ENCODE measurements at places on chromosomes 7 and 10.
A peak's percentile ranks its signal among the peaks of the same experiment; 100 is the strongest.

DNA sequence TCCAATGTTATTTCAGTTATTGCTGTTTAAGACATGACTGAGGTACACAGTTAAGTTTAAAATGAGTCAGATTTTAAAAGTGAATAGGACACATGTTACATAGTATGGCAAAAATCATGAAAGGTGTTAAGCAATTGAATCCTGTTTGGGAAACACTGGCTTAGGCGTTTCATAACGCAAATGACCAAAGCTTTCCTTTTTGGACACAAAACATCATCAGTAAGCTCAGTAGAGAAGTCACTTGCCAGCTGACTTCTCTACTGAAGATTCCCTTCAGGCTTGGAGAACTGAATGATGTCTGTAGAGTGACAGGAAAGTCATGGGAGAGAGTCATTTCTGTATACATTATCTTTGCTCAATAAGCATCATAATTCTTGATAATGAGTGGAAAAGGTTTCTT is 64.4 kb upstream of the RSBN1L start:
- no peak for DNase-seq

DNA sequence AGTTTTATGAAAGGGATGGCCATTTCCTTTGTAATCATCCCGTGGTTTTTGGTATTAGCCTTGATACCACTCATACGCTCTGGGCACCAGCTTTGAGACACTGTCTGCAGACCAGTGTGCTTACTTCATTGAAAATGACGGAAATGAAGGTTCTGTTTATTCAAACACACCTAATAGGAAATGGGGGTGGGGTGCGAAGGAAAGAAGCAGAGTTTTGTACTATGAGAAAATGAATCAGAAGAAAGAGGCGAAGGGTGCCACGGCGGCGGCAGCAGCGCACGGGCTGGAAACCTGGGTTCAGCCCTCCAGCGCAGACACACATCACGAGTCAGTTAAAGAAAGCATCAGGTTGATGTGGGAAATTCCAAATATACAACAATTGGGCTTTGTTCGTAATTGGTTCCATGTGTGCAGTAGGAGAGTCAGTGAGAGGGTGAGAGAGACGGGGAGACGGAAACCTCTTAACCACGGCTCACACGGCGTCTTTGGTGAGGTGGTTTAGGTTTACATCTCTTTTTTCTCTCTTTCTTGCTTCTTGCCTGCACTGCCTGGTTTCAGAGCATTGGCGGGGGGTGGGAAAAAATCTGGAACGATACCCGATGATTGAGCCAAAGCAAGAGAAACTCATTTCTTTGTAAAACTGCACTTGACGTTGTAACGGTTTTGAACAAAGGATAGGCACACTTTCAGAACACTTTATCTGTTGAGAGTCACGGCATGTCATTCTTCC is 321.2 kb downstream of the FRMD4A start:
- peak; percentile 60 for DNase-seq

- peak; percentile 38 for DNase-seq
These were observed 1.6 kb downstream of the PHTF2 start for GRCh38 chr7:77800158-77800557.

DNA sequence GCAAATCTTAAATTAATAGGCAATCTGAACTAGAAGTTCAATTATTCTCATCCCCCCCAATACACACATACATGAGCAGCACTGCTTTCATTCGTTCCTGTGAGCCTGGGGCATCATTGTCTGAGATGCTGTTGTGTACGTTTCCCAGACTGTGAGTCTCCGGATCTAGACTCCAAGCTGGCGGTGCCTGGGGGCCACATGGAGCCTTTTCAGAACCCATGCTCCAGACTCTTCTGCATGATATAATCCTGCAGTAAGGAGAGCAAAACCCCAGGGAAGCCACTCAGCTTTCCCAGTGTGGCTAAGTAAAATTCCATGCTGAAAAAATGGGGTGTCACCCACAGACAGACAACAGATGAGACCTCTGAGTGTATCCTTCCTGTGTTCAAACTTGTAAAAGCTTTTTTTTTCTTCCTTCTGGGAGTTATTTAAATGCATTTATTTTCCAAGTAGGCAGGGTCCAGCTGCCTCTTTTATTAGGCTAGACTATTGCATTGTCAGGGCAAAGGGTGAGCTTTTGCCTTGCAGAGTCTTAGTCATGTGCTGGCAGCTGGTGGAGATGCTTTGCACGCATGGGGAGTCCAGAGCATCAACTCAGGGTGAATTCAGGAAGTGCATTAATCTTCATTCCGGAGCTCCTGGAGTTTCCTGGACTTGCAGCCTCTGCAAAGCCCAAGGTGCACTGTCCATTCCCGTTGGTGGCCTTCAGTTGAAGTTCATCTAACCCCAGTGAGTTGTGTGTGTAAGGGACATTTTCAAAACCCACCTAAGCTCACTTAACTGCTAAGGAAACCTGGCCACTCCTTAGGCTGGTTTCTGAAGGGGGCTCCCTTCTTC is 185.7 kb upstream of the ADO start:
- DNase-seq: no peak

DNA sequence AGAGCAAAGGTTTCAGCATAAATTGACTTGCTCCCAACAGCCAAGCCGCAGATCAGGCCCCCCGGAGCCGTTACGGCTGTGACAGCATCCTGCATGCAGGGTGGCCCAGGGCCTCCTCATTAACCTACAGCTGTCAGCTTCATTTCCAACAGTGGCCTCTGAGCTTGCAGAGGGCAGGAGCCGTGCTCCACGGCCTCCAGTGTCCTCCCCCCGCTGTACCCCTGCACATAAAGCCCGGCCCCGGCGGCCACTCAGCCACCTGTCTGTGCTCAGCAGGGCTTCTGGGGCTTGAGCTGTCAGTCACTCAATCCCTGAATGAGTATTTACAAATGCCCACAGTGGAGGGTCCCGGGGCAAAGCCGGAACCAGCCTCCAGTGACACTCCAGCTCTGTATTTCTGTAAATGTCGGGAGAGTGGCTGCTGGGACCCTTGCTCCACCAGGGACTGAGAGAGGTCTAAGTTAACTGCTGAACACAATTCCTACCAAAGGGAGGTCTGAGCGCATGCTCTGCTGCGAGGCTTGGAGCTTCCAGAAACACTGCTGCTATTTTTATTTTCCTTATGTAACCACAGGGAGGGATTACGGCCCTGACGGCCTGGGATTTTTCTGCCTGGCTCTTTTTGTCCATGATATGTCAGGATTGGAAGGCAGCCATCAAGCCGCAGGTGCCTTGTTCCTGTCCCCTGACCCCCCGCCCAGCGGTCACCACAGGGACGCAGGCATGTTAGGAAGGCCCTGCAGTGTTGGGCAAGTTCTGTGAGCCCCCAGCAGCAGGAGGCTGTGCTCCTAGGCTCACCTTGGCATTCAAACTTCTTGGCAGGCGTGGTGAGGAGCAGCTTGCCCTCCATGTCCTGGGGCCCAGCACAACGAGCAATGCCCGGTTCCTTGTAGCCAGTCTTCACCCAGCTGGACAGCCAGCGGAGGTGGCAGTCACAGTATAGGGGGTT is 165.0 kb downstream of the SLIT1 start:
- no peak for DNase-seq

GRCh38 chr7:35716038-35716803 is 21.3 kb upstream of the HERPUD2 start:
- no peak for DNase-seq

DNA sequence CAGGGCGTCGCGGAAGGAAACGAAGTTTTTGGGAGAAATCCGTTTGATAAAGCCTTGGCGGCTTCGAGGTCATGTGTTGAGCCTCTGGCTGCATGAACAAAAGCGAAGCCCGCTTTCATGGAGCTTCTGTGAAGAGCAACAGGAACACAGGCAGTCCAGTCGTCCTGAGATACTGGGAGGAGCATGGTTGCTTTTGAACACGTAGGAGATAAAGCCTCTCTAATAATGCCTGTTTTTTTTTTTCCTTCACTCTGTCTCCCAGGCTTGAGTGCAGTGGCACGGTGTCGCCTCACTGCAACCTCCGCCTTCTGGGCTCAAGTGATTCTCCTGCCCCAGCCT is 473 bp upstream of the ZNF32 start:
- DNase-seq: no peak

- DNase-seq: no peak
These were observed 267.0 kb upstream of the TCERG1L start for GRCh38 chr10:131578472-131578970.

DNA sequence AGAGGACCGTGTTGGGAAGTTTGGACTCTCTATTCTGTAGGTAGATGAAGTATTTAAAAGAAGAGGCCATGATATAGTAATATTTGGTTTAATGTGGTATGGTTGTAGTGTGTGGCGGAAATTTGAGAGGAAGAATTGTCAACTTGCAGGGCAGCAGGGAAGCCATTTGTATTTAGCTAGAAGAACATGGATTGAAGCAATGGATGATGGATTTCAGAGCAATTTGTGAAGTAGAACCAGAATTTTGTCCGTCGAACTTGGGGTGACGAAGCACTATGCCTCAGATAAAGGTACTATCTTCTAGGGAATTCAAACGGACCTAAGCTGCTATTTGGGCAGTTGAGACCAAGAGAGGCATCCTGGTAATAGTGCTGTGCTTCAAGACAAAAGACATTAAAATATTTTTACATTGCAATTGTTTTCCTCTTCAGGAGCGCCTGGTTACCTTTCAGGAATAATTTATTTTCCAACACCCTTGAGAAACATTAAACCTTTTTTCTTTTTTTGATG is 615 bp upstream of the WBP1L start:
- no peak for DNase-seq

Data from GM13976 (cell line).